GM12891 (cell line): ENCODE measurements at places on chromosomes 3 and 15.

- no peak for DNase-seq
Observed at GRCh38 chr15:50162969-50163718, 18.9 kb upstream of the SLC27A2 start.

DNA sequence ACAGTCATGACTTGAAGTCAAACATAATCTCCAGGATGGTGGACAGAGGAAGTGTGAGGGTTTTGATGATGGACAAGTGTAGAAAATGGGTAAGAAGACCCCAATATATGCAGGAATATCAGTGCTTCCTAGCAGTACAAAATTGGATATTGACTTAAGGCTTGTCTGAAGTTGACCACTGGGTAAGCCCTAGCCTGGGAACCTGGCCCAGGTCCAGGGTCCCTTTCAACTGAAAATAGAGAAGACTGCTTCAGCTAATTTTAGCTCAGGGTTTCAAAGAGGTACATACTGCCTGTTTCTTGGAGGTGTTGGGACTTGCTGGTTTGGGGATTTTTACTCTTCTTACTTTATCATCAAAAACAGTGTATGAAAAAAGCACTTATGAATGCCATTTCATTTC is 4.7 kb downstream of the NR1D2 start:
- no peak for DNase-seq

- DNase-seq = no peak
Observed at GRCh38 chr15:69497076-69497475, 44.5 kb downstream of the RPLP1 start.

DNA sequence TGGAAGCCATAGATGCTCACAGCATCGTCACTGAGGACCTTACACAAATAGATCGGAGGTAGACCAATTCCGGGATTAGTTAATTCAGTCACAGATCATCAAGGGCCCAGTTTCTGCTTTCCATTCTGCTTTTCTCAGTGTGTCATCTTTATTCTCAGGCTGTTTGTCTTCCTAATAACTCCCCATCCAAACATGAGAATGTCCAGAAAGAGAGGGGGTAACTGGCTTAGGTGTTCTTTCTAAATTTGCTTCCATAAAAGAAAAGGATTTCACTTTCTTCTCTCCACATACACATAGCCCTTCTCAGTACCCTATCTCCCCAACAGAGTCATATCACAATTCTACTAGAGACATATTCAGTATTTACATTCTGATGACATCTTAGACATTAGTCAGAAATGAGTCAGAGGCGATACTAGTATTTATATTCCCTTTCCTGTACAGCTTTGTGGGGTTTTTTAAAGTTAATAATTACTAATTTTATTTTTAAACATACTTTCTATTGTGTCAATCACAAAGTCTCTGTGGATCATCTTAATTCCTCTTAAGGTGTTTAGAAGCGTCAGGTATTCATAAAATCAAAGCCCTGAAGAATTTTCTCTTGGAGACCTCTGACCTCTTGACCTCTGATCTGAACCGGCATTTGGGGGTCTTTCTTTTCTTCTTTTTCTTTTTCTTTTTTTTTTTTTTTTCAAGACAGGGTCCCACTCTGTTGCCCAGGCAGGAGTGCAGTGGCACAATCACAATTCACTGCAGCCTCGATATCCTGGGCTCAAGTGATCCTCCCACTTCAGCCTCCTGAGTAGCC is 24.3 kb upstream of the IL12A start:
- peak; percentile 35 for DNase-seq

DNA sequence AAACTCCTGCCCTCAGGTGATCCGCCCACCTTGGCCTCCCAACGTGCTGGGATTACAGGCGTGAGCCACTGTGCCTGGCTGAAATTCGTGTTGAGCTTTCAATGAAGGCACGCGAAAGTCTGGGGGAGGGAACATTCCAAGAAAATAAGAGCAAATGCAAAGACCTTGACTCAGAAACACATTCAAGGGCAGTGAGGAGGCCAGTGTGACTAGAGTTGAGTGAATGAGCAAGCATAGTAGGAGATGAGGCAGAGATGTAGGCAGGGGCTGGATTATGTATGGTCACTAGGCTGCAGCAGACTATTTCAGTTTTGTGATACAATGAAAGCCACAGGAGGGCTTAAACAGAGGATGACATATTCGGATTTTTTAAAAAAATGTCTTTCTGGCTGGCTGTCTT is 67.0 kb downstream of the SCN11A start:
- DNase-seq = no peak

- DNase-seq = peak; percentile 63
Observed at GRCh38 chr3:13011573-13012220, 61.5 kb downstream of the IQSEC1 start.

- no peak for DNase-seq
Observed at GRCh38 chr3:9422712-9423424, 25.5 kb downstream of the SETD5 start.

- no peak for DNase-seq
Observed at GRCh38 chr3:38835939-38836338, 19.9 kb upstream of the SCN10A start.

DNA sequence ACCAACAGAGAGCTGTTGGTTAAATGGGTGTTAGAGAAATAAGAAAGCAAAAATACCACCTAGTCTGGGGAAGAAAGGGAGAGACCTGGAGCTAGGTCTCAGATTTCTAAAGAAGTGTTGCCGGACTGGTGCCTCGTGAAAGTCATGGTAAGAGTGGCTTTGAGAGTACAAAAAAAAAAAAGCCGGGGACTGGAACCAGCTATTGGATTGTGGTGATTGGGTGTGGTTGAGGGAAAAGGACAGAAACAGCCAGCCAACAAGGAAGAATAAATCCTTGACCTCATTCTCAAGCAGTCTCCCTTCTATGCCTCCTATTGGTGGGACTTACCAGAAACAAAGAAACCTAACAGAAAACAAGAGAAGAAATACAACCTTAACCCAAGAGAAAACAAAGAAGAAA is 346.4 kb upstream of the KCNMB2 start:
- DNase-seq = no peak
